HTR-8/SVneo (cell line): ENCODE measurements at places on chromosomes 11 and 22.

DNA sequence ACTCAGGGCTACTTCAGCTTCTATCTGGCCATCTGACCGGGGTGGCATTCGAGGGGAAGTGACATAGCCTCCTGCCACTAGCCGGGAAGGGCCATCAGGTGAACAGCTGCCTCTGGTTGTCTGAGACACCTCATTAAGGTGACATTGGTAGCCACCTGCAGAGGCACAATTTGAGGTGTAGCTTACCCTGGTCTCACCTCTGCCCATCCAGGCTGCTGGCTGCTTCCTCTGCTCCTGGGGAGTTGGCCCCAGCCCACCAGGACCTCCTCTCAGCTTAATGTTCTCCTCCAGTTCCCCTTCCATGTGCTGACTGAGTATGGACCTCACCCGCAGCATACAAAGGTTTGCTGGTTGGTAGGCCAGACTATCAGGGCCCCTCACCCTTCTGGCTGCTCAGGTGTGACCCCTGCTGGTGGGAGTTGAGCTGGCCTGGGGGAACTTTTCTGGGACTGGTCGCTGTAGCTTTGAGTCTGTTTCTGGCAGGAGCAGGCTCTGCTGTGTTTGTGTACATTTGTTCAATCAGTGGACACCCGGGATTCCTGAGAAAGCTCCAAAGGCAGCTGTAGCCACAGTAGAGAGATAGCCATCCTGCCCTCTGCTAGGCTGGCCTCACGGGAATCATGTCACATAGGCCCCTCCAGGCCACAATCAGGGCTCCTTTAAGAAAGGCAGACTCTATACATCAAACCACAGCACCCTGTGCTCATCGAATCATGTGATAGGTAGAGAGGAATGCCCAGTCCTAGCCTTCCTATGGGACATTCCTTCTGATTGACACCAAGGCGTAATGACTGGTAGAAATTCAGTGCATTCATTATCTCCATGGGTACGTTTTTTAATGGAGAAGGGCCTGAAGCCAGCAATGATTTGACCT is 295.1 kb upstream of the PLET1 start:
- DNase-seq = peak; percentile 57

DNA sequence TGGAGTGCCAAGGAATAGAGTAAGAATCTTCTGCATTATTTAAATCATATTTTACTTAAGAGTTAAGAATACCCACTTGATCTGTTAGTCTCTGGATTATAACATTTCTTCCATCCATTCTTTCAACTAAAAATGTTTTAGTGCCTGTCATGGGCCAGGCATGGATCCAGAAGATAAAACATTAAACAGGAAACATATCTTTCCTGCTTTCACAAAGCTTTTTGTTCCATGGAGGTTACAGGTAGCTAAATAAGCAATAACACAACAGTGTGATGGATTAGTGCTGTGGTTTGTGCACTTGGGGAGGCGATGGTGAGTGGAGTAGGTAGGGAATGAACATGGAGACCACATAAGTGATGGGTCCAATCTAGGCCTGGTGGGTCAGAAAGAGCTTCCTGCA is 258.5 kb downstream of the DDX10 start:
- DNase-seq = no peak

DNA sequence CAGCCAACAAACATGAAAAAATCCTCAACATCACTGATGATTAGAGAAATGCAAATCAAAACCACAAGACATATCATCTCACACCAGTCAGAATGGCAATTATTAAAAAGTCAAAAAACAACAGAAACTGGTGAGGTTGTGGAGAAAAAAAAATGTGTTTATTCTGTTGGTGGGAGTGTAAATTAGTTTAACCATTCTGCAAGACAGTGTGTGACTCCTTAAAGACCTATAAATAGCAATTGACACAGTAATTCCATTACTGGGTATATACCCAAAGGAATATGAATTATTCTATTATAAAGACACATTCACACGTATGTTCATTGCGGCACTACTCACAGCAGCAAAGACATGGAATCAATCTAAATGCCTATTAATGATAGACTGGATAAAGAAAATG is 427.3 kb upstream of the CHORDC1 start:
- no peak for DNase-seq

GRCh38 chr22:47044722-47045535 is 282.5 kb downstream of the TBC1D22A start:
- DNase-seq = no peak

- peak; percentile 22 for DNase-seq
Measured at GRCh38 chr11:95230810-95231126, 234 bp downstream of the SESN3 start.

DNA sequence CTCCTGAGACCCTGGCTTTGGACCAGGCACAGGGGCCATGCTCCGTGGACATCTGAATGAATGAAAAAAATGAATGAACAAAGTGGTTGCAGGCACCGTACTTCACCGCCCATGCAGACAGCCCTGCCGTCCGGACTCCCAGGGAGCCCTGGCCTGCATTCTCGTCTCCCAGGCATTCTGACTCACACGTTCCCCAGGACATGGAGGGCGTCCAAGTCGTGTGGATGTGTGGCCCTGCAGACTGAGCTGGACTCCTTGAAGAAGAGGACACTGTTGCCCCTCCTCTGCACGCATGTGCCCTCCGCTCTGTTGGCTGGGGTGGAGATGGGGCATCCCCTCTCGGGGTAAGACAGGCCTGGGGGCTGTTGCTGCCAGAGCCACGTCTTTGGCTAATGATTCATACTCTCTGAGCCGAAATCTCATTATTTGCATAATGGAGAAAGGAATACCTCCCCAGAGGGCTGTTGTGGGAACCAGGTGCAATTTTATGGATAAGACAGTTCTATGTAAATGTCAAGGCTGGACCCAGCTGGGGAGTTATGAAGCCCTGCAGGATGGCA is 49.7 kb downstream of the RTL6 start:
- peak; percentile 72 for DNase-seq

DNA sequence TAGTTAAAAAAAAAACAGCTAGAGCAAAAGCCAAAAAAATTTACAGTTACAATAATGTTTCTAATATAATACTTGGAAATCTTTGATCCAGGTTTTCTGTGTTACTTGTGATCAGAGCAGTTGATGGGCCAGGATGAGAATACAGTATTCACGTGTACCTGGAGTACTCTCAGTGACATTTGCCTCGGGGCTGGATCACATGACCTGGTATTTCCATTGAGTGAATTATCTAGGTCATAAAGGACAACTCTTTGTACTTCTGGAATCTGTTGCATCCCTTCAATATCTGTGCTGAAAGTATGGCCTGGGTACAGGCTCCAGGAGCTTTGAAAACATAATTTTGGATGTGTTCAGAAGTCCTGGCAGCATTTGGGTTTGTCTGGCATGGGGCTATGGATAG is 93.5 kb downstream of the GRAMD1B start:
- no peak for DNase-seq

DNA sequence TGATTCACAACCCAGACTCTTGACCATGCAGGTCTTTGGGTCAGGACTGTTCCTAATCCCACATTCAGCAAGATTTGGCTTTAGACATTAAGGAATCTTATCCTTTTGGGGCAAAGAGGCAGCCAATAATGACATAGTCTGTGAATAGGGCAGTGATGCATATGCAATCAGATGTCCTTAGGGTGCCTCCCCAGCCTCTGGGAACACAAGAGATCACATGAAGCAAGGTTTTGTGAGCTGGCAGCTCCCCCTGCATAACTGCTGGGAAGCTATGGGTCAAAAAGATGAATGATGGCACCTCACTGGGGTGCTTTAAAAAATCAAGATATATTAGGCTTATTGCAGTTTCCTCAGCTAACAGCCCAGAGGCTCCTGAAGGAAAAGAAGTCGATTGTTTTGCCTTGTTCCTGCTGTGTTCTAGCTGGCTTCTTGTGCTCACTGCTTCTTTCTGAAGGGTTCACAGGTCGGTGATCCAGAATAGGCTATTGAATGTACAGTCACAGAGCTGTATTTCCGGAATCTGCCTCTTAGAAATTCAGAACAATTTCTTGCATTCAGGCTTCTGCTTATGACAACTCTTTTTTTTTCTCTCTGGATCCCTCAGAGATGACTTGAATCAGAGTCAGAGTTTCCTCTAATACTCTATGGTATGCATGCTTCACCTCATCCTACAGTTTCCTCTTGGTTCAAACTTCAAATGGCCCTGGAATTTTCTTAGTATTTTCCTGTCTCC is 31.7 kb downstream of the INSC start:
- DNase-seq = no peak

DNA sequence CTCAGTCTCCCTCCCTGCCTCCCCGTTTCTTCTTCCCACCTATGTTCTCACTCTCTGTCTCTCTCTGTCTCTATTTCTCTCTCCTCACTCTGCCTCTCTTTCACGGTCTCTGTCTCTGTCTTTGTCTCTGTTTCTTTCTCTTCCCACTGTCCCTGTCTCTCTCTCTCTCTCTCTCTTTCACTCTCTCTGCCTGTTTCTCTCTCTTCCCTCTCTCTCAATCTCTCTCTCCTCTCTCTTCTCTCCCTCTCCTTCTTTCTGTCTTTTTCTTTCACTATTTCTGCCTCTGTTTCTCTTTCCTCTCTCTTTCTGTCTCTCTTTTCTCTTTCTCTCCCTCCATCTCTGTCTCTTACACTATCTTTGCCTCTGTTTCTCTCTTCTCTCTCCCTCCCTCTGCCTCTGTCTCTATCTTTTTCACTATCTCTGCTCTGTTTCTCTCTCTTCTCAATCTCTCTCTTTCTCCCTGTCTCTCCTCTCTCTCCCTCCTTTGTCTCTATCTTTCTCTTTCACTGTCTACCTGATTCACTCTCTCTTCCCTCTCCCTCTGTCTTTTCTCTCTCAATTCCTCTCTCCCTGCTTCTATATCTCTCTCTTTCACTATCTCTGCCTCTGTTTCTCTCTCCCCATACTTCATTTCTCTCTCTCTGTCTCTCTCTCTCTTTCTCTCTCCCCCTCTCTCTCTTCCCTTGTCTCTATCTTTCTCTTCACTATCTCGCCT is 5.4 kb downstream of the APLNR start:
- DNase-seq = no peak

DNA sequence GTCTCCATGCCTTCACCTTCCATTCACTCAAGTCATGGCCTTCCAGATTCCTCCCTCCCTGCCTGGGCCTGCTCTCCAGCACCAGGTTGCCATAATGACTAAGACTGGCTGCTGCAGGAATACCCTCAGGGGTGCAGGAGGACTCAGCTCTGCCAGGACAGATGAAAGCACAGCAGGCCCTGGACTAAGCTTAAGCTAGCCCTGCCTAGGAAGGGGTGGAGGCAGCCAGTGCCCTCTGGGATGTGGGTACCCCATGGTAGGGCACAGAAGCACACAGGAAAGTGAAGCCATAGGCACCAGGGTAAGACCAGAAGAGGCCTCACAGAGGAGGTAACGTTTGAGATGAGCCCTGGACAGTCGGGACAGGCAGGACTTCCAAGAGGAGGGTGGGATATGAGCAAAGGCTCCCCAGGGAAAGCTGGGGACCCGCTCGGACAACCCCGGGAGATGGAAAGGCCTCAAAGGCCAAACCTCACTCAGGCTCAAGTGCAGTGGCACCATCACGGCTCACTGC is 3.0 kb upstream of the RIN1 start:
- no peak for DNase-seq
